CD4-positive, alpha-beta memory T cell (primary cell): ENCODE measurements at places on chromosomes 2 and 18. TPM values are rescaled to one million over a fixed set of nuclear protein-coding genes. Genes with fewer than 3 reads are reported as not detected.

Gene IL1F10
- total RNA-seq: not detected

GRCh38 chr2:71458413-71459083 lies 5.2 kb downstream of the DYSF start:
- no peak for DNase-seq

GRCh38 chr18:73646772-73647171 lies 500.9 kb downstream of the FBXO15 start:
- DNase-seq: no peak

DNA sequence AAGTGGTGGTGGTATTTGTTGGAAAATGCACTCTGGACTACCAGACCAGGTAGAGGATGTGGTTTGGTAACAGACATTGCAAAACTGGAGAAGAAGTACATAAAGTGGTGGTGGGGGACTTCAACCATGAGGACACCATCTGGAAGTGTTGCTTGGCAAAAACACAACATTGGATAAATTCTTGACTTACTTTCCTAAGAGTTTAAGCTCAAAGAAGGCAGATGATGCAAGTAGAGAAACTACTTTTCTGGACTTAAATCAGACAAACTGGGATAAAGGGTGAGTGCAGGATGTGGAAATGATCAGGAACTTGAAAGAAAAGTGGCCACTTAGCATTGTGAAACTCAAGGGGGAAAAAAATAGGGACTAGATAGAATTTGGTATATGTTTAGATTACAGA lies 487.4 kb downstream of the ZEB2 start:
- DNase-seq: no peak

DNA sequence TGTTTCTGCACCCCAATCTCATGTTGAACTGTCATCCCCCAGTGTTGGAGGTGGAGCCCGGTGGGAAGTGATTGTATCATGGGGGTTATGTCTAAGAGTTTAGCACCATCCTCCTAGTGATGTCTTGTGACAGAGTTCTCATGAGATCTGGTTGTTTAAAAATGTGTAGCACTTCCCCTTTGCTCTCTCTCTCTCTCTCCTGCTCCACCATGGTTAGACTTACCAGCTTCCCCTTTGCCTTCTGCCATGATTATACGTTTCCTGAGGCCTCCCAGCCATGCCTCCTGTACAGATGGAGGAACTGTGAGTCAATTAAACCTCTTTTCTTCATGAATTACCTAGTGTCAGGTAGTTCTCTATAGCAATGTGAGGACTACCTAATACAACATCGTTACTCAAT lies 396.9 kb upstream of the LRATD1 start:
- DNase-seq: no peak

GRCh38 chr2:67954093-67954748 lies 108.6 kb downstream of the C1D start:
- no peak for DNase-seq

DNA sequence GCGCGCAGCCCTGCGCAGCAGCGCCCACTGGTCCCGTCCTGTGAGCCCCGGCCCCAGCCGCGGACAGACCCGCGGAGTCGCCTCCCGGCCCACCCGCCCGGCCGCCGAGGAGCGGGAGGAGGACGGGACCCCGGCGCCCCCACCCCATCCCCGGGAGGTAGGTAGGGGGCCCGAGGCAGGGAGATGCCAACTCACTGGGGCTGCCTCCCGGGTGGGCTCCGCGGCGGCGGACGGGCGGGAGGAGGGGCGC lies 160 bp downstream of the SPTBN1 start:
- no peak for DNase-seq

- DNase-seq: no peak
Measured at GRCh38 chr2:69947325-69947931, 14.0 kb downstream of the ASPRV1 start.

- no peak for DNase-seq
Measured at GRCh38 chr18:76467371-76468190, 27.5 kb downstream of the ZNF516 start.

GRCh38 chr18:31497836-31498573 lies at the start of gene DSG2:
DSG2 (plus strand) TSS chr18:31498177; CDS start chr18:31498252, 75 bp downstream.
- DNase-seq: no peak

DNA sequence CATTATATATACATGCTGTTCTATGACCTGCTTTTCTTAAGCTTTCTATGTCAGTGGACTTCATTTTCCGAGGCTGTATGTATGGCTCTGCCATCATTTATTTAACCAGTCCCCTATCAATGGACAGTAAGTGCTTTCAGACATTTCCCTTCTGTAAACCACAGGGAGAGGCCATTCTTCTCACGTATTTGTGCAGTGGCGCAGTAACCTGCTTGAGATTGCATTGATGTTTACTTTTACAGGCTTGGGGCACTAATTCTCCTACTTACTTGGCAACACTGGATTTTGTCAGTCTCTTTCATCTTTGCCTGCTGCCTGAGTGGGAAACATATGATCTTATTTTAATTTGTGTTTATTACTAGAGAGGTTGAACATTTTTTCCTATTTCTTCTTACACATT lies 52.1 kb downstream of the BOLA3 start:
- DNase-seq: no peak

DNA sequence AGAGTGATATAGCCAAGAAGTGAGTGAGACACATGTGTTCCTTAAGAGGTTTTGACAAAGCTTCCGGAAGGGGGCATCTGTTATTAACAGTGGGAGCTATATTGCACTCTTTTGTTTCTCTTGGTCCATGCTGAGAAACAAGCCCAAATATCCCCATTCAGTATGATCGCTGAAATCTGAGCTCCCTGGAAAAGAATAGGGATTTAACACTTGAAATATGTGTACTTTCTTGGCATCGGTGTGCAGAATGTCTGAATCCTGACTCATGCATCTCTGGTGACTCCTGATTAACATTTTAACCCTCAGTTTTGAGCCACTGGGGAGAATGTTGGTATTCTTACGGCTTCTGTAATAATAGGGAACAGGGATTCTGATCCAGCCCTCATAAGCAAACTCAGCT lies 448.1 kb downstream of the TSN start:
- no peak for DNase-seq

- no peak for DNase-seq
Measured at GRCh38 chr2:113260991-113261390, 17.7 kb downstream of the PAX8 start.

GRCh38 chr2:119264781-119265692 lies 41.4 kb downstream of the STEAP3 start:
- peak; percentile 11 for DNase-seq

Gene KCNK3
- total RNA-seq: not detected

Gene CLIP4
- 65.2 TPM for total RNA-seq

DNA sequence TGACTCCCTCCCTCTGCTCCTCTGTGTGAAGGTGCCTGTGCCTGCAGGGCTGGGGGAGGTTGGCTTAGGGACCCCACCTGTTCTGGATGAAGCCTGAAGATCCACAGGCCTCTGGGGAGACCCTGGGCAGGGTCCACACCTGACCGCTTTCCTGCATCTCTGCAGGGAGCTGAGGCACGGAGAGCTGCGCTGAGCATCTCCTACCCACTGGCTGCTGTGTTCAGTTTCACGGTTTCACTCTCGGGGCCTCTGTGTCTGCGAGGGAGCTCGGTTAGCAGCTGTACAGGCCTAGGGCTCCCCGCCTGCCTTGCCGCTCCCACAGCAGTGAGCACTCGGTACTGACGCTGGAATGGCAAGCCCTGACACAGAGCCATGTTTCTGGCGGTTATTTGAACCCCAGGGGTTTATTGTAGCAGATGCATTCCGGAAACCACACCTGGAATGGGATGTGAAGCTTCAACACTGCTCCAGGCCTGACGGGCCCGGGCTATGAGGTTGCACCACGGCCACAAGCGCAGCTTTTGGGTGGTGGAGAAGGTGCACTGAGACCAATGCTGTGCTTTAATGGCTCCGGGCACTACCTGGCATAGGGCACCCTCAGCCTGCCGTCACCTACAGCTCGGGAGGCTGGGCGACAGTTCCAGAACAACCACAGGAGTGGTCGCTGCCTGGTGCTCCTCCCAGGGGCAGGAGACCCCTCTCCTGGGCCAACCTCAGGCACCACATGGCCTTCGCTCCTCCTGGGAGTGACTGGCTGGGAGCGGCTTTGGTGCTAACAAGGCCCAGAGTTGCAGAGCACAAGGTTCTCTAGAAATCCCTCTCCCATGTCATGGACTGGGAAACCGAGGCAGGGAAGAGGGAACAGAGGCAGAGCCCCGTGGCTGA lies 257.9 kb downstream of the NDUFA10 start:
- no peak for DNase-seq

Gene TANC1
- 0.35 TPM for total RNA-seq

DNA sequence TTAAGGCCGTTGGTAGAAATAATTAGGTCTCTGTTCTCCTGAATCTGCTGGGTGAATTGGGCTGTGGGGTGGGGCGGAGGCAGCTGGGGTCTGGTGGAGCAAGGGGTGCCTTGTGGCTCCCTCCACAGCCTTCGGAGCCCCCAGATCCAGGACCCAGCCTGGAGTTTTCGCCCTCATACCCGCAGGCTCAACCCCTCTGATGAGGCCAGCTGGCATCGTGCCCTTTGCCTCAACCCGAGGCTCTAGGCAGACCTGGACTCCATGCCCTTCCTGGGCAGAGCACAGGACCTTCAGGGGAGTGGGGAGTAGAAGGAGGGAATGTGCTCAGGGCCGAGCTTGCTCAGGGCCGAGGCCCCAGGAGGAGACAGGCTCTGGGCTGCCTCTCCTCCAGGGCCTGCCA lies 50.3 kb upstream of the SMAD7 start:
- DNase-seq: no peak
